ENCODE measurements at places on chromosomes 11 and 22.

DNA sequence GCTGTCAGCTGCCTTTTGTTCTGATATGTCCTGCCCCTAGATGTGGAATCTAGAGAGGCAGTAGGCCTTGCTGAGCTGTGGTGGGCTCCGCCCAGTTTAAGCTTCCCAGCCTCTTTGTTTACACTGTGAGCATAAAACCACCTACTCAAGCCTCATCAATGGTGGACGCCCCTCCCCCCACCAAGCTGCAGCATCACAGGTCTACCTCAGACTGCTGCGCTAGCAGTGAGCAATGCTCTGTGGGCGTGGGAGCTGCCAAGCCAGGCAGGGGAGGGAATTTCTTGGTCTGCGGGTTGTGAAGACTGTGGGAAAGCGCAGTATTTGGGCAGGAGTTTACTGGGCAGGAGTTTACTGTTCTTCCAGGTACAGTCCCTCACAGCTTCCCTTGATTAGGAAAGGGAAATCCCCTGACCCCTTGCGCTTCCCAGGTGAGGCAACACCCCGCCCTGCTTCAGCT lies 98.5 kb downstream of the SMCO4 start:
- no peak for DNase-seq

DNA sequence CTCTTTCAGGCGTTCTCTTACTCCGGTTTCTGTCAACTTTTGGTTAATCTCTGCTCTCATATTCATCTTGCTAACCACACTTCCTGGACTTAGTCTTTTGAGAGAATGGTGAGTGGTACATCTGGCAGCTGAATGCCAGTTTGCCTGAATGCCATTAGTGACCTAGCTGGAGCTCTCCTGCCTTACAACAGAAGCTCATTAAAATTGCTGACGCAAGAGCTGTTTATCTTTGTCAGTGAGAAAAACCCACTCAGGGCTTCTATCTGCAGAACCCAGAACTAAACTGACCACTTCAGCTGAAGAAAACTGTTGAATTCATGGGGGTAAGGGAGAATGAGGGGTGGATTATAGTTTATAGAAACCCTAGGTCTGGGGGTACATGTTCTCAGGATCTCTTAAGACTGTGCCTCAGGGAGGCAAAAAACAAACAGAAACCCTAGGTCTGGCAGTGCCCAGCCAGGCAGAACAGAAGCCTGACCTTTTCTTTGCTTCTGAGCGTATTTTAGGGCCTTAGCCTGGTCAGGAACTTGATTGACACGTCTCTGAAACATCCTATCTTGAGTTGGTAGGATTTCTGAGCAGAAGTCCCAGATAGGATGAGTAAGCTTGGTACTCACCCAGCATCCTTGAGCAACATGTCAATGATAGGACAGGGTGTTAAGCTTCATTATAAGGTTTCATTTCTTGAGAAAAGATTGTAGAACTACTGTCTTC lies 52.8 kb upstream of the YWHAH start:
- no peak for DNase-seq

- no peak for DNase-seq
Observed at GRCh38 chr11:24754406-24754805, 257.6 kb downstream of the LUZP2 start.

DNA sequence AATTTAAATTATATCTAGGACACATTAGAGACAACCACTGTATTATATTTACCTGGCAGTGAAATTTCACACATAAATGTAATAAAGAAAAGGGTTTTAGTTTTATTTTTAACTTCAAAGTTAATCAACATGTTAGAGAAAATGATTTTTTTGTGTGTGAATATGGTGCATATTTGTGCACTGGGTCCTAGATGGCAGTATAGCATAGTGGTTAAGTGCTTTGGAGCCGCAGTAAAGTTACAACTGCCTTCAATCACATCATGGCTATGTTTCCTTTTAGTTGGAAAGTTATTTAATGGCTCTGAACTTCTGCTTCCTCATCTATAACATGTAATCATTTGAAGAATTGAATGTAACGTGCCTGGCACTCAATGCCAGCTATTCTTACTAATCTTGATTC lies 108.9 kb upstream of the DDI1 start:
- DNase-seq = no peak

- DNase-seq = no peak
Observed at GRCh38 chr11:12222055-12222792, 111.8 kb downstream of the MICAL2 start.

- DNase-seq = no peak
Observed at GRCh38 chr11:121351083-121351630, 58.6 kb downstream of the SC5D start.

GRCh38 chr22:46162771-46163556 lies 12.6 kb downstream of the PPARA start:
- no peak for DNase-seq

DNA sequence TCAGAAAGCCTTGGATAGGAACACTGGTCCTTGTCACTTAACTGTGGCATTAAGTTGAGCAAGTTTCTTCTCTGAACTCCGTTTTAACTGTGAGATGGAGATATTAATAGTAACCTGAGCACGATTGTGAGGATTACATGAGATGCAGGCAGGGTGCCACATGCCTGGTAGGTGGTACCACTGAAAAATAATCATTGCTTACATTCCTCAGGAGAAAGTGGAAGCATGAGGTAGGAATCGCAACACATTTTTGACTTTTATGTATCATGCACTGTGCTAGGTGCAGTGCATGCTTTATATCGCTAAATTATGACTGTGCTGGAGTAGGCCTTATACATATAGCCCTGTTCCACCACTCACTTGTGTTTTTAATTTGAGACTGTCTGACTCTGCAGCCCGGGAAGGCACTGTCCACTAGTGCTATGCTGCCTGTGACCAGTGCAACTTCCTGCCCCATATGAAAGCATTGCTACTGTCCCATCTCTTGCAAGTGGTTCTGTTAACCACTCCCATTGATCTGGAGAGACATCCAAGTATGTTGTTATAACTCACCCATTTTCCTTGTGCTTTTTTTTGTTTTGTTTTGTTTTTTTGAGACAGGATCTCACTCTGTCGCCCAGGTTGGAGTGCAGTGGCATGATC lies 1.0 kb downstream of the UQCR10 start:
- no peak for DNase-seq

- DNase-seq = no peak
Observed at GRCh38 chr11:122024278-122024677, 91.7 kb downstream of the BLID start.

DNA sequence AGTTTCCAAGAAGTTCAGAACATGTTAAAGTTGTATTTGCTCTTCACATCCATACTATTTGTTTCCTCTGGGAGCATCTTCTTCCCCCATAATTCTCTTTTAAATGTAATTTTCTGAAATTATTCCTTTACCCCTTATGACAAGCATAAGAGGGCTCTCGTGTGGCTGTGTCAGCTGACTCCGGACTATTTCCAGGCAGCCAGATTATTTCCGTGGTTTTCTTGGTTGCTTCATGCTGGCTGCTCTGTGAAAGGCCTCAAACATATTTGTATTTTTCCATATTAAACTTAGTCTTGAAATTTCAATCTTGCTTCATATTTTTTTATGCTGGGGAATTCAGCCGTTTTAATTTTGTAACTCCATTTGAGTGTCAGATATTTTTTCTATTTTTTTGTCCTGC lies 2.8 kb upstream of the MMP1 start:
- DNase-seq = no peak

- no peak for DNase-seq
Observed at GRCh38 chr11:64659417-64660144, 63.4 kb downstream of the NRXN2 start.

DNA sequence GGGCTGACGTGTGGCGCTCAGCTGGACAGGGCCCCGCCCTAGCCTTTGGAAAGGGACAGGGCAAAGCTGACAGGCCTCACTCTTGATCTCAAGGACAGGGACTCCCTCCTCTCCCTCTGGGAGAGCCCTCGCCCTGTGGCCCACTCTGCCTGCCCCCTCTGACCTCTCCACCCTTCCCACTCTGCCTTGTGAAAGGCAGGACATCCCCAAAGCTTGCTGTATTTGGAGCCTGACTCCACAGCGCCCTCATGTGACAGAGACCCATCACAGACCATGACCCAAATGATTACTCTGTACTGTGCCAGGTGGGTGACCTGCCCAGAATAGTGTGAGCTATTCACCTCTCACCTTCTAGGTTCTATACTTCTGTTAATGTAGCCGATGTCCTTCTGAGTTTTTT lies 18.8 kb downstream of the P2RY2 start:
- no peak for DNase-seq

DNA sequence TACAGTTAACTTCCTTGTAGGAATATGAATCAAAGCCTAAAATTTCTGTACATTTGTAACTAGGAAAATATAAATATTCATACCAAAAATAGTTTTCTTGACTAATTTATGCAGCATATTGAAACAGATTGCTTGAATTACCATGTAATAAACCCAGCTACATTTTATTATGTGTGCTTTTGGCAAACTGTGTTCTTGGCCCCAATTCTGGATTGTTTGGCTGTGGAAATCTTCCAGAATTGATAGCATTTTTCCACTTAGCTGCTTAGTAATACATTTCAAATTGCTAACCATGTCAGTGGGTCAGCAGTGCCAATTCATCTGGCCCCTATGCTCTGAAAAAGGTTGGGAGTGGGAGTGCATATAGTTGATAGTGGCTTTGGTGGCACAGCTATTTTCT lies 32.3 kb downstream of the PDHX start:
- DNase-seq = no peak

- DNase-seq = no peak
Observed at GRCh38 chr11:114066046-114066648, 6.6 kb downstream of the ZBTB16 start.

DNA sequence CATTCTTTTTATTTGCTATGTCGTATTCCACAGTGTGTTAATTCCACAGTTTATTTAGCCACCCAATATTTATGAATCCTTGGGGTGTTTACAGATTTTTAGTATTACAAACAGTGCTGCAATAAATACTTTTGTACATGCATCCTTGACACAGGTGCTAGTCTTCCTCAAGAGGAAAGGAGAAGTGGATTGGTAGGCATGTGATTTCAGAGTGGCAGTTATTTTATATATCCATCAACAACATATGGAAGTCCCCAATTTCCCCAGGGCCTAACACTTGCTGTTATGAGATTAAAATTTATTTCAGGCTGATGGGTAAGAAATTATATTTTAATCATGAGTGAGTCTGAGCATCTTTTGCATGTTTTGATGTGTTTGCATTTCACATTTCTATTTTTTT lies 17.9 kb downstream of the TRIM44 start:
- no peak for DNase-seq

DNA sequence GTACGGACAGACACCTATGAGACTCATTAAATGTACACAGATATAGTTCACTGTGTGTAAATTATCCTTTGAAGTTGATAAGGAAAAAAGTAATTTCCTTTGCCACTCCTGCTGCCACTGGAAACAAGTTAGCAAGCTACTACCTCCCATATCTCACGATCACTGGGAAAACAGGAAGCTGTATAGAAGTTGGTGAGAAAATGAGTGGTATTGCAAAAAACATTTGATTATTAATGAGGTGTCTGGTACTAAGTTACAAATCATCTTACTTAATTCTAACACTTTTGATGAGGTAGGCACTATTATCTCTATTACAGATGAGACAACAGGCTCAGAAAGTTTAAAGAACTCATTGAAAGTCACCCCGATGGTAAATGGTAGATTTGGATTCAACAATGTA lies 68.5 kb downstream of the GAB2 start:
- no peak for DNase-seq

DNA sequence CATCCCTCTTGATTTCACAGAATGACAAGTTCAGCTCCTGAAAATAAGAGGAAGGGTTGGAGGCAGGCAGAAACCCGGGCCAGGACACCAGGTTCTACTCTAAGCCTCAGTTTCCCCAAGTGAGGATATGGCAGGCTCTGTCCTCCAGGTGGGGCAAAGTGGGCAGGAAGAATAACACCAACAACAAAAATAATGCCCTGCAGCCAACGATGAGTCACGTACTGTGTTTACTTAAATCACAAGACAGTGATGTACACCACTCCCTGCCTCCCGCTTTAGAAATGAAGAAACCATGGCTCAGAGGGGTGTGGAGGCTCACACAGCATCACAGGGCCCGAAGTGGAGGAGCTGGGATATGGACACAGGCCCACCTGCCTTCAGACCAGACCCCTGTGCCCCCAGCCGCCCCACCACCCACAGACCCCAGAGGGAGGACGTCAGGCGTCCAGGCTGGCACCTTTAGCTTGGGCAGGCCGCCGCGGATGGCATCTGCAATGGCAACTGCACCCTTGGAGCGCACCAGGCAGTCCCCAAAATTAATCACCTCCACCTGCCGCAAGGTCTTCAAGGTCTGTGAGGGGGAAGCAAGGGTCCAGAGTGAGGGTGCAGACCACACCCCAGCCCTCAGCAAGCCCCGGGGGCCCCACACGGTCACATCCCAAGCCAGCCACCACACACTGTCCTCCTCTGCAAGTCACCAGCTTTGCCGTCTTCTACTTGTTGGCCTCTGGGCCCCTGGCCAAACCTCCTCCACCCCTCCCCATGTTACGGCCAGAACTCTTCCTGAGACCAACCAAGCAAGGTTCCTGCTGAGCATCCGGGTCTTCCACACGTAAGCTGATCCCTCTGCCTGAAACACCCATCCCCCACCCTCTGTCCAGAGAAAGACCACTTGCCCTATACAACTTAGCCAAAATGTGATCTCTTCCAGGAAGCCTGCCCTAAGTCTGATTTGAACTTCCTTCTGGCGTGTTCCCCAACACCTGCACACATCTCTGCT lies 15.8 kb upstream of the CHADL start:
- no peak for DNase-seq

- DNase-seq = no peak
Observed at GRCh38 chr22:44573451-44573850, 75.4 kb upstream of the RTL6 start.

- DNase-seq = no peak
Observed at GRCh38 chr11:19648321-19648720, 64.3 kb upstream of the NAV2 start.

GRCh38 chr11:122170815-122171475 lies 54.9 kb upstream of the BLID start:
- no peak for DNase-seq

DNA sequence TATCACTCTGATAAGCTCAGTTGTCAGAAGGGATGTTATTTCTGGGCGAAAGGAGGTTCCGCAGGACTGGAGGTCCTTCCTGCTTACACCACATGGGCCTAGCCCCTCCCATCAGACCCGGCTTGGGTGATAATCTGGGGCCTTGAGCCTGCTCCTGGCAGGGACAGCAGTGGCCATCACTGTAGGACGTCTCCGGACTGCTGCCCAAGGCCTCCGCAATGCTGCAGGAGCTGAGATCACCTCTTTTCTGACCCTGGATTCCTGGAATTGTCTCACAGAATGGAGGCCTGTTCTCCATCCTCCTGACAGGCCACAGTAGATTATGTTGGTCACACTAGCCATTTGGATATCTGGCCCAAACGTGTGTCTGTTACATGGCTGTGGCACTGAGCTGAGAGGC lies 9.2 kb upstream of the BIK start:
- DNase-seq = no peak

DNA sequence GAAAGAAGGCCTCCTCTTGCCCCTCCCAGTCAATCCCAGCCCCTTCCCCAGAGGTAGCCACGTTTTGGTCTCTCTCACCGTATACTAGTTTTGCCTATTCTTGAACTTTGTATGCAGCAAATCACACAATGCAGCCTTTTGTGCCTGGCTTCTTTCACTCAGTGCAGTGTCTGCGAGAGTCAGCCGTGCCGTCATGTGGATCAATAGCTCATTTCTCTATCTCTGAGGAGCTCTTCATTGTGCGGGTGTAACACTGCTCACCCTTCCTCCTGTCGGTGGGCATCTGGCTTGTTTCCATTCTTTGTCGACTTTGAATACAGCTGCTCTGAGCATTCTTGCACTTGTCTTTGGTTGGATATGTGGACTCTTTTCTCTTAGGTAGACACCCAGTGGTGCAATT lies 146.5 kb downstream of the CACNA1I start:
- DNase-seq = no peak
